ENCODE measurements at places on chromosomes 11 and 22.

DNA sequence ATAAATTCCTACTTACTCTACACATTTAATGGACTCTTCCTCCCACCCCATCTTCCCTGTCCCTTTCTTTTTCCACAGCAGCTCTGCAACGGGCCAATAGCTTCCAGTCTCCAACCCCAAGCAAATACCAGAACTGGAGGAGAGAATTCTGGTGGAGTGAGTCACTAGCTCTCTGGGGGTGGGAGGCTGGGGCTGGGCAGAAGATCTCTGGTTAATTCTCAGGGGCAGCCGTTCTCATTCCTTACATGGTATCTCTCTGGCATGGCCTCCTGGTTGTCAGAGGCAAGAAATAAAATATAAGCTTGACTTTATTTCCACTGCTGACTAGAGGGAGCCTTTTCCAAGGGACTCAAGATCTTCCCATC, 90.4 kb upstream of the PARVA start:
- DNase-seq = no peak

GRCh38 chr22:40463683-40464082, 93.3 kb downstream of the SGSM3 start:
- DNase-seq = no peak

DNA sequence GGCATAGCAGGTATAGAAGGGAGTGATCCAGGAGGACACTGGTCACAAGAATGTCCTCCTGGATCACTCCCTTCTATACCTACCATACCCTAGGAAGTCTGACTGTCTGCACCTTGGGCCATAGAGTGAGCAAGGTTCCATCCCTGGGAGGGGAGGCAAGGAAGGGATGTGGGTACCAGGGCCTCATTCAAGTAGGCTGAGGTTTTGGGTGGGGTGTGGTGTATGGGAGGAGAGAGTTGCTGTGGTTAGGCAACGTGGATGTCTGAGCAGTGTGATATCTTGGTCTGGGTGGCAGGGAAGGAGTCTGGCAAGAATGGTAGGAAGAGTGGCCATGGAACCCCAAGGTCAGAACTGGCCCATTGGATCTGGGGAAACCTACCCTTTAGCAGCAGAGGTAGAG, 13.2 kb downstream of the PPFIBP2 start:
- no peak for DNase-seq

DNA sequence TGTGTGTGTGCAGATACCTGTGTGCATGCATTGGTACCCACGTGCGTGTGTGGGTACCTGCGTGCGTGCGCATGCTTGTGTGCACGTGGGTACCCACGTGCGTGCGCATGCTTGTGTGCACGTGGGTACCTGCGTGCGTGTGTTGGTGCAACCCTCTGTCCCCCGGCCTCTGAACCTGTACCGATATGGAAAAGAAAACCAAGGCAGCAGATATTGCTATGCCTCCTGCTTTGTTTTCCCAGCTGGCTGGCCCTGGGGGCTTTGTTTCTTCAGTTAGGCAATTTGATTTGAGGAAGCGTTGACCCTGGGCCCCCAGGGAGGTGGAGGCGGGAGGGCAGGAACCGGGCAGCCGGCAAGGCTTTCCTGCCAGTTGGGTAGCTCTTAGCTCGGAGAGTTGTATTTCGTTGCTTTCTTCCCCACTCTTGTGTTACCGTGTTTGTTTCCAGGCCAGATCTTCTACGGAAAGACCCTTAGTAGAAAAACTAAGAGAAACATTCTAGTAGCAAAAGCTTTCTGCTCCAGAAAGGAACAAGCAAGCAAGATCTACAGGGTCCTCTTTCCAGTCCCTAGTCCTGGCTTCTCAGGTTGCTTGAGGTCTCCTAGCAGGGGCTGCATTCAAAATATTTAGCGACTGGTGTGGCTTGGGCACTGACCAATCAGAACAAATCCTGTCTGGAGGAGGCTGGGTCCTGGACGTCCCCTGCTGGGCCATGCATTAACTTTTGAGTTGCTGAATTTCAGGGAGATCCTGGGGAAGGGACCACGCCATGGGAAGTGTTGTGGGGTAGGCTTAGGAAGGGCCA, 26.3 kb upstream of the SORL1-AS1 start:
- DNase-seq = no peak

GRCh38 chr22:43642319-43643206, 169.5 kb downstream of the EFCAB6 start:
- no peak for DNase-seq

GRCh38 chr11:115303929-115304531, 200.2 kb downstream of the CADM1 start:
- DNase-seq = no peak

GRCh38 chr11:125384825-125385224, 111.2 kb downstream of the FEZ1 start:
- no peak for DNase-seq

GRCh38 chr11:62546929-62547625, 471 bp upstream of the AHNAK start:
- no peak for DNase-seq

DNA sequence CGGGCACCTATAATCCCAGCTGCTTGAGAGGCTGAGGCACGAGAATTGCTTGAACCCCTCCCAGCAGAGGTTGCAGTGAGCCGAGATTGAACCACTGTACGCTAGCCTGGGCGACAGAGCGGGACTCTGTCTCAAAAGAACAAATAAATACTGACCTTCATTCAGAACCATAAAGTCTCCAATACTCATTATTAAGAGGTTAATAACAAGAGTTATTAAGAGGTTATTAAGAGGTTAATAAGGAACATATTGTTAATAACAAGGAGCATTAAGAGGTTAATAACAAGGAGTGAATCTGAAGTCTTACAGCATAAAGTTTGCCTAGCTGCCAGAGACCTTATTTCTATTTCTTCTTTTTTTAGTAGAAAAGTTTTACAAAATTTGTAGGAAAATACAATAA, 7.6 kb downstream of the CELF1 start:
- DNase-seq = no peak

All from stimulated activated CD4-positive, alpha-beta T cell treated with anti-CD3 and anti-CD28 coated beads, TNF-alpha, amount 100 ng/mL, for 48 hours (primary cell).